Esophagus (tissue), 2 donors: ENCODE measurements at places on chromosomes 2 and 18. TPM values are rescaled to one million over a fixed set of nuclear protein-coding genes. Genes with fewer than 3 reads are reported as not detected.

The C2orf80 gene
- polyA plus RNA-seq, result not detected

The PJVK gene
- 5.2 TPM for polyA plus RNA-seq

The PROKR1 gene
- polyA plus RNA-seq, result 0.02 TPM

The APCDD1 gene
- polyA plus RNA-seq, result 16.2 TPM

The SLC66A2 gene
- 57.7 TPM for polyA plus RNA-seq

The RAPGEF4 gene
- 3.1 TPM for polyA plus RNA-seq

The CFAP221 gene
- polyA plus RNA-seq, result 0.08 TPM

The SOX11 gene
- polyA plus RNA-seq, result not detected

The POTEI gene
- not detected for polyA plus RNA-seq

The CDH19 gene
- polyA plus RNA-seq, result 0.73 TPM

The POTEC gene
- not detected for polyA plus RNA-seq

The MYCN gene
- 0.49 TPM for polyA plus RNA-seq

The CRIM1 gene
- polyA plus RNA-seq, result 5.9 TPM

The SMC6 gene
- 9.2 TPM for polyA plus RNA-seq

The FIGN gene
- polyA plus RNA-seq, result 0.49 TPM

The TSGA10 gene
- 3.2 TPM for polyA plus RNA-seq
